Retinal pigment epithelial cell (primary cell): ENCODE measurements at places on chromosomes 3 and 15.

GRCh38 chr3:160643994-160644393 is 33.0 kb upstream of the ARL14 start:
- DNase-seq, result no peak

DNA sequence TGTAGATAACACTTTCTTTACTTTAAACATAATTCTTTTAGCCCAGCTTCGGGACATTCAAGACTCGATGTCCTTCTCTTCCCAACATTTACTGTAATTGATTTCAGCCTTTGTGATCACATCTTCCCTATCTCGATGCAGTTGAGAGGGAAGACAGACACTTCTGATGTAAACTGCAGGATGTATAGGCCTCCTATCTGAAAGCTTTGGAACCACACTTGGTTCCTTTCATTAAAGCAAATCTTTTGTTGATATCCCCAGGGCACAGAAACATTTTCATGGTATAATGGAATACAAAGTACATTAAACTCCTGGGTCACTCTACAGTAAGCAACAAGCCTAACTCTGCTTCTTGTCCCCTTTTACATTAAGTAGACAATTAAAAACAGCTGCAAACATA is 6.4 kb downstream of the GRM7 start:
- DNase-seq, result no peak

DNA sequence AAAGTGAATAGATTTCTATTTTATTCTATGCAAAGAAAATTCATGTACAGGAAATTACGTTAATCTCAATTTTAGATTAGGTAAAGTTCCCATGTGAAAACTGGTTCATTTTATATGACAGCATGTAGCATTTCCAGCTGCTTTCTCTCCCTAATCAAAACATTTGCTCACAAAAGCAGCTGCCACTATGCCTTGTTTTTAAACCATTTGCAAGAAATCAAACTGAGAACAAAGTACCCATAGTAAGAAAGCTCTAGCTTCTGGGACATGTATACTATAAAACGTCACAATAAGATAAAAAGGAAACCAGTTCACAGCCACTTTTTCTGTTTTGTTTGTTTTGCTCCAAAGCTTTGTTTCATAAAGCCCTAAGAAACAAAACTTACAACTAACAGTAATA is 5.0 kb upstream of the CRYBG3 start:
- no peak for DNase-seq

DNA sequence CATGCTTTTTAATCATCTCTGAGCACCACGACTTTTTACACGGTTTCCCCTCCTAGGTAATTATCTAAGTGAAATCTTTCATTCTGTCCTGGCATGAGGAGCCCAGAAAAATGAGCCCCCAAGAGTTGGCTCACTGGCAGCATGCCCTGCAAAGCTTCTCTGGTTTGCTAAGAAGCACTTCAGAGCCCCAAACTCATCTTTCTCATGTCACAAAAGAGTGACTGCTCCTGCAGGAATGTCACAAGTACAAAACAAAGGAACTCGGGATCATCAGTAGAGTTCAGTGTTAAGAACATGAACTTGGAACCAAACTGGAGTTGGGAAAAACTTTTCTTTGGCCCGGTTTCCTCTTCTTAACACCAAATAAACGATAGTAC is 123.9 kb downstream of the FOXB1 start:
- DNase-seq, result no peak

GRCh38 chr15:91909574-91909973 is 56.1 kb downstream of the SLCO3A1 start:
- DNase-seq, result no peak

DNA sequence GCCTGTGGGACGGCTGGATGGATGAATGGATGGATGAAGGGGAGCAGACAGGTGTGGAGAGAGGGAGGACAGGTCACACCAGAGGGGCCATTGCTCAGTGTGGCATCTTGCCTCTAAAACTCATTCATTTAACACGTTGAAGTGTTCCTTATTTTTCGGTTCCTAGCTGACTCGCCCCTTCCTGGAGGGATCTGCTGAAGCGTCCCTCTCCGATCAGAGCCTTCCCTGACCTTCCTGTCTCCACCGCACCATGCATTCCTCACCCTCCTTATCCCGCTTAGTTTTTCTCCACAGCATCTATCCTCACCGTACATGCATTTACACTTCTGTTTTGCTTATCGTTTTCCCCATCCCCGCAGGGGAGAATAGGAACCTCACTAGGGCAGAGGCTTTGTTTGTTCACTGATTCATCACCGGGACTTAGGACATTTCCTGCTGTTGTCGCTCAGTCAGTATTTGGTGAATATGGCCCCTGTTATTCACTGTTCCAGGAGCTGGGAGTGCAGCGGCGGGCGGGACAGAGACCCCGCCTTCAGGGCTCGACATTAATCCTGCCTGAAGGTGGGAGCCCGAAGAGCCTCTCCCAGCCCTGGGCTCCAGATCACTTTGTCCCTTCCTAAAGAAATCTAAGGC is 32.0 kb downstream of the FOXL2 start:
- no peak for DNase-seq

GRCh38 chr3:115062412-115062956 is 84.6 kb downstream of the ZBTB20 start:
- peak; percentile 48 for DNase-seq

GRCh38 chr3:38130631-38131065 is 6.3 kb downstream of the ACAA1 start:
- no peak for DNase-seq

GRCh38 chr3:46866720-46867549 is 3.7 kb upstream of the MYL3 start:
- DNase-seq, result no peak

- DNase-seq, result no peak
Observed at GRCh38 chr3:195274259-195274966, 3.5 kb upstream of the XXYLT1 start.

GRCh38 chr3:187994221-187995042 is 159.5 kb upstream of the LPP start:
- DNase-seq, result no peak

GRCh38 chr3:29335943-29336342 is 55.1 kb downstream of the RBMS3 start:
- no peak for DNase-seq

- DNase-seq, result no peak
Observed at GRCh38 chr3:12444582-12445471, 39.5 kb upstream of the TSEN2 start.
